ENCODE measurements at places on chromosomes 5 and 9.

DNA sequence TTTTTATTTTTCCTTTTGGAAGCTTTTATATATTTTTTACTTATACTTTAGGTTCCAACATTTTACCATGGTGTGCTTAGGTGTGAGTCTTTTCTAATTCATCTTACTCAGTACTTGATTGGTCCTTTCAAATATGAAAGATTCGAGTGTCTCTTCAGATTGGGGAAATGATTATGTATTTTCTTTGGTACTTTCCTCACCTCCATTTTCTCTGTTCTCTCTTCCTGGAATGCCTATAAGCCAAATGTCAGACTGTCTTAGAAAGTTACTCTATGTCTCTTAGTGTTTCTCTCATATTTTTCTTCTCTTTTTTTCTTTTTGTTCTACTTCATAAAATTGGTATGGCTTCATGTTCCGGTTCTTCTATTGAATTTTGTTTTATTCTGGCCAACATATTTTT lies 119.6 kb upstream of the SV2C start:
- DNase-seq = no peak

DNA sequence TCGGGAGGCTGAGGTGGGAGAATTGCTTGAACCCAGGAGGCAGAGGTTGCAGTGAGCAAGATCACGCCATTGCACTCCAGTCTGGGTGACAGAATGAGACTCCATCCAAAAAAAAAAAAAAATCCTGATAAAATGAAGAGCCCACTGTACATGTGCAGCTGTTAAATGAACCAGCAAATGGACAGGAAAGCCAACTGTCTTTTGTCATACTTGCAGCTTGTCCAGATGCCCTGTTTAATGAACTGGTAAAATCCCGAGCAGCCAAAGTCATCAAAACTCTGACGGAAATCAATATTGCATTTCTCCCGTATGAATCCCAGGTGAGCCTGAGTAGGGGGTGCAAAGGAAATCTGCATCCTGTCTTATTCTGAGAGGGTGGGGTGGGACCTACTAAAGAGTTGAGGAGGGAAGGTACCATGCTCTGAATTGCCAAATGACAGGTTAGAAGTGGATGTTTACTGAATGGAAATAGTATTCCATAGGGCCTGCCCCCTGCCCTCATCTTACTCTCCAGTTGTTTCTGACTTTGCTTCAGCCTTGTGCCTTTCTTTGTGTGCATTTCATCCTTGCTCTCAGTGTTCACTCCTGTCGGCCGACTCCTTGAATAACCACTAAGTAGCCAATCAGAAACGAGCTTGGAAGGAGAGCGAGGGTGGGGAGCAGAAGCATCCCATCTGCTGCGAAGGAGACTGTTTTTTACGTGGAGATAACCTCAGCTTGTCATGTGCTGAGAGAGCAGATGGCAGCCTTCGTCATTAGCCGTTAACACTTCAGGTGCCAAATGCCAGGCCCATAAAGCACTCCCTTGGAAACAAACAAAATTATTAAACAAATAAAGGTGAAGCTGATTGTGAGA lies 45.7 kb upstream of the CFAP157 start:
- DNase-seq = no peak

DNA sequence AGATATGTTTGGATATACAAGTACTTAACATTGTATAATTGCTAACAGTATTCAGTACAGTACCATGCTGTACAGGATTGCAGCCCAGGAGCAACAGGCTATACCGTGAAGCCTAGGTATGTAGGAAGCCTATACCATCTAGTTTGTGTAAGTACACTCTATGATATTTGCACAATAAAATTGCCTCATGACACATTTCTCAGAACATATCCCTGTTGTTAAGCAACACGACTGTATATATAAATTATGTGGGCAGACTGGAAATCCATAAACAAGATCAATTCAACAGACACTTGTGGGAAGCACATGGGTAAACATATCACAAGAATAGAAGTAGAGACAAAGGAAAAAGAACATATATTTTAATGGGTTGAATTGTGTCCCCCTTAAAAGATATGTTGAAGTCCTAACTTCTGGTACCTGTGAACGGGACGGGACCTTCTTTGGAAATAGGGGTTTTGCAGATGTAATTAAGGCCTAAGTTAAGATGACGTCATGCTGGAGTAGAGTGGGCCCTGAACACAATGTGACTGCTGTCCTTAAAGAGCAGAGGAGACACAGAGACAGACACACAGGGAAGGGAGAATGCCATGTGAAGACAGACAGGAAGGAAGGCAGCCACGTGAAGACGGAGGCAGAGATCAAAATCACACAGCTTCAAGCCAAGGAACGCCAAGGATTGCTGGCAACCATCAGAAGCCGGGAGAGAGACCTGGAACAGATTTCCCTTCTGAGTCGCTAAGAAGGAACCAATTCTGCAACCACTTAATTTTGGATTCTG lies 76.3 kb downstream of the SCAI start:
- DNase-seq = peak; percentile 52

GRCh38 chr5:104431981-104432380 lies 869.4 kb upstream of the NUDT12 start:
- no peak for DNase-seq

GRCh38 chr5:78766412-78766762 lies 117.8 kb upstream of the LHFPL2 start:
- DNase-seq = no peak

- no peak for DNase-seq
Measured at GRCh38 chr5:141633871-141634561, 2.6 kb downstream of the HDAC3 start.

DNA sequence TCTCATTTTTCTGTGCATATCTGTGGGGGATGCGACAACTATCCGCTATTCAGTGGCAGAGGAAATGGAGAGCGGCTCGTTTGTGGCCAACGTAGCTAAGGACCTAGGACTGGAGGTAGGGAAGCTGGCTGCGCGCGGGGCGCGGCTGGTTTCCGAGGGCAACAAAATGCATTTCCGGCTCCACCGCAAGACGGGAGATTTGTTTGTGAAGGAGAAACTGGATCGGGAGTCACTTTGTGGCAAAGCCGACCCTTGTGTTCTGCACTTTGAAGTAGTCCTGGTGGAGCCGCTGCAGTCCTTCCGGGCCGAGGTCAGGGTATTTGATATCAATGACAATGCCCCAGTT lies 320 bp downstream of the PCDHB1 start:
- no peak for DNase-seq

DNA sequence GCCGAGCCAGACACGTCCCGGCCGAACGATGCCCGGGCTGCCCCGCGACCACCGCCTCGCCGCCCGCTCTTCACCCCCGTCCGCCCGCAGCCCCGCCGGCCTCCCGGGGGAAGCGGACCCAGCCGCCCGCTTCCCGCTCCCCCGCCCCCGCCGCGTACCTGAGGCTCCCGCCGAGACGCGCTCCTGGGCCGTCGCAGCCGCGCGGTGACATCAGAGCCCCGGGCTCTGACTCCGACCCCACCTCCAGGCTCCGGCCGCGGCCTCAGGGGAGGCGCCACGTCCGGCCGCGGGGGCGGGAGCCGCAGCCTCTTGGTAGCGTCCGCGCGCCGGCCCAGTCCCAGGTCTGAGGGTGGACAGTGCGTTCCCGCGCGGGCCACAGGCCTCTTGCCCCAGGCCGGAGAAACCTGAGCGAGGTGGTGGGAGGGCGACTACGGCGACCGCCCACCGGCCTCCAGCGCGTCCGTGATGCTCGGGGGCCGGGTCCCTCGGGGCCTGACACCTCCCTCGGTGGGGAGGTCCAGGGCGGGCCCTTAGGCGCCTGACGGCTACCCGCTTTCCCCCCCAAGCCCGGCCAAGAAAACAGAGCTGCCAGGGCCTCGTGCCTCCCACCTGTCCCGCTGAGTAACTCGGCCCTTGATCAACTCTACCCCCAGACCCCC lies at the start of gene SHROOM1:
Gene SHROOM1 (minus strand): TSS at position 212 of the 659 bp plus-strand sequence. CDS start 4,507 bp downstream, outside the sequence.
- DNase-seq = no peak
